Fibroblast of lung (primary cell): ENCODE measurements at places on chromosomes 5 and 9.

GRCh38 chr9:85501882-85502281 lies 239.9 kb downstream of the AGTPBP1 start:
- no peaks in the 10 kb centered on the region for H3K4me1 ChIP-seq
- no peaks in the 10 kb centered on the region for H3K36me3 ChIP-seq
- H3K27ac ChIP-seq: no peak overlapping the region

DNA sequence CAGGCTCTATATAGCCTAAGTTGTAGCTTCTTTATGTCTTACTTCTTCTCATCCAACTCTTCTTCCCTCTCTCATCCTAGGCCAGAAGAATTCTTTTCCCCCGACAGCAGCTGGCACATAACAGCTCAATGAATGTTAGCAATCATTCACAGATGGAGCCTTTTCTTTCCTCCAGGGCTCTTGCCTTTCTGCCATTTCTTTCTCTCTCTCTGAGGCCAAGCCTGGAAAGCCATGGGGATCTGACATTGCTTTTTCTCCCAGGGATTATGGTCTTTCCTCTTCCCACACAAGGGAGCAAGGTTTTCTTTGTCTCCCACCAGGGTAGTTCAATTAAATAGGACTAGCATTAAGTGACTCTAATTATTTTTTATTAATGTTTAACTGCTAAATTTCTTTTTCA lies 20.5 kb downstream of the SMIM15 start:
- H3K4me3 ChIP-seq: no peak overlapping the region
- H3K36me3 ChIP-seq: no peaks in the 10 kb centered on the region
- H3K27me3 ChIP-seq: no peaks in the 10 kb centered on the region
- H3K27ac ChIP-seq: no peak overlapping the region
- no peak for DNase-seq

DNA sequence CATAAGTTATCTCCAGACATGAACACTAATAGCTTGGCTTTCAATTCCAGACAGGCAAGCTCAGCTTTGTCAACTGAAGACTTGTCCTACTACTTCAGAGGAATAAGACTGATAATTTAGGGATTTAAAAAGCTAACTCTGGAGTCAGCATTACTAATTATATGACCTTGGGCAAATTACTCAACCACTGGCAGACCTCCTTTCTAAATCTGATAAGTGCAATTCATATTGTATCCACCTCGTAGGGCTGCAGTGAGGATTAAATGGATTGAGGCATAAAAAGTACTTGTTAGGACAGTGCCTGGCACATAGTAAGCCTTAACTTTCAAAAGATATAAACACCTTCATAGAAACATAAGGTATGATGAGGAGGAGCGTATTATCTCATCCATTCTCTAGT lies 104.4 kb downstream of the KLHL3 start:
- no peak overlapping the region for H3K4me3 ChIP-seq
- no peaks in the 10 kb centered on the region for H3K36me3 ChIP-seq
- no peaks in the 10 kb centered on the region for H3K4me1 ChIP-seq

DNA sequence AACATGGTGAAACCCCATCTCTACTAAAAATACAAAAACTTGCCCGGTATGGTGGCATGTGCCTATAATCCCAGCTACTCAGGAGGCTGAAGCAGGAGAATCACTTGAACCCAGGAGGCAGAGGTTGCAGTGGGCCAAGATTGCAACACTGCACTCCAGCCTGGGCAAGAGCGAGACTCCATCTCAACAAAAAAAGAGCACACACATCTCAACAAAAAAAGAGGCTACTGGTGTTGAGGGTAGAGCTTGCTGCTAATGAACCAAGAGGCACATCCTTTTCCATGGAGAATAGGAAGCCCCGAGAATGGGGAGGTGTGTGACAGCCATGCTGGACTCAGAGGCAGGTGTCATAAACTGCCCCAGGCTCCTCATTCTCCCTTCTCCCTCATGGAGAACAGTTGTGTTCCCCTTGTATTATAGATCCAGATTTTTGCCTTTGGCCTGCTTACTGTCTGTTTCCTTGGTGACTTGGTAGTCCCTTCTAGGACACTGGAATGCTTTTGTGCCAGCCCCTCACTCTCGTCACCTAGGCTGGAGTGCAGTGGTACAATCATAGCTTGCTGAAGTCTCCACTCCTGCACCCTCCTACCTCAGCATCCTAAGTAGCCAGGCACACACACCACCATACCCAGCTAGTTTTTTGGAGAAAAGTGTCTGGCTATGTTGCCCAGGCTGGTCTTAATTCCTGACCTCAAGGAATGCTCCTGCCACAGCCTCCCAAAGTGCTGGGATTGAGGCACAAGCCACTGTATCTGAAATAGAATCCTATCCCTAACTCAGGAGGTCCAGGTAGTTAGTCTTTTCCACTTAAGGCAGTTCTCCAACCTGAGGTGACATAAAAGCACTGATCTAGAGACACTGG lies 5.1 kb downstream of the RPL12 start:
- H3K27ac ChIP-seq: no peak overlapping the region
- no peak overlapping the region for H3K4me3 ChIP-seq
- H3K27me3 ChIP-seq: no peaks in the 10 kb centered on the region
- DNase-seq: no peak
- peaks cover 37% of the 10 kb centered on the region for H3K36me3 ChIP-seq

GRCh38 chr9:21709464-21710058 lies 92.9 kb upstream of the MTAP start:
- H3K27ac ChIP-seq: no peak overlapping the region
- no peak overlapping the region for H3K4me3 ChIP-seq
- H3K36me3 ChIP-seq: no peaks in the 10 kb centered on the region
- no peaks in the 10 kb centered on the region for H3K27me3 ChIP-seq
- peak; percentile 60 for DNase-seq
- H3K4me1 ChIP-seq: no peaks in the 10 kb centered on the region

GRCh38 chr5:112554101-112554977 lies 135.3 kb upstream of the EPB41L4A start:
- H3K4me1 ChIP-seq: peaks cover 10% of the 10 kb centered on the region
- no peak for DNase-seq
- H3K27me3 ChIP-seq: no peaks in the 10 kb centered on the region
- H3K4me3 ChIP-seq: no peak overlapping the region
- no peak overlapping the region for H3K27ac ChIP-seq
- no peaks in the 10 kb centered on the region for H3K36me3 ChIP-seq
